ENCODE measurements at places on chromosomes 1 and 21. TPM values are rescaled to one million over a fixed set of nuclear protein-coding genes. Genes with fewer than 3 reads are reported as not detected.

The SMIM34 gene
- total RNA-seq, result not detected

The CCDC24 gene
- total RNA-seq, result 5.3 TPM

The C1orf105 gene
- total RNA-seq, result not detected

The B3GALT5 gene
- not detected for total RNA-seq

The BMP8A gene
- total RNA-seq, result 0.29 TPM

The RAB3B gene
- total RNA-seq, result not detected

The RNU1-3 gene
- total RNA-seq, result 6,622 TPM

The GREM2 gene
- 0.64 TPM for total RNA-seq

The CR2 gene
- total RNA-seq, result 0.12 TPM

The GBP2 gene
- total RNA-seq, result 40.8 TPM

GRCh38 chr1:100613817-100614559 lies 76.0 kb downstream of the GPR88 start:
- no peak for DNase-seq

DNA sequence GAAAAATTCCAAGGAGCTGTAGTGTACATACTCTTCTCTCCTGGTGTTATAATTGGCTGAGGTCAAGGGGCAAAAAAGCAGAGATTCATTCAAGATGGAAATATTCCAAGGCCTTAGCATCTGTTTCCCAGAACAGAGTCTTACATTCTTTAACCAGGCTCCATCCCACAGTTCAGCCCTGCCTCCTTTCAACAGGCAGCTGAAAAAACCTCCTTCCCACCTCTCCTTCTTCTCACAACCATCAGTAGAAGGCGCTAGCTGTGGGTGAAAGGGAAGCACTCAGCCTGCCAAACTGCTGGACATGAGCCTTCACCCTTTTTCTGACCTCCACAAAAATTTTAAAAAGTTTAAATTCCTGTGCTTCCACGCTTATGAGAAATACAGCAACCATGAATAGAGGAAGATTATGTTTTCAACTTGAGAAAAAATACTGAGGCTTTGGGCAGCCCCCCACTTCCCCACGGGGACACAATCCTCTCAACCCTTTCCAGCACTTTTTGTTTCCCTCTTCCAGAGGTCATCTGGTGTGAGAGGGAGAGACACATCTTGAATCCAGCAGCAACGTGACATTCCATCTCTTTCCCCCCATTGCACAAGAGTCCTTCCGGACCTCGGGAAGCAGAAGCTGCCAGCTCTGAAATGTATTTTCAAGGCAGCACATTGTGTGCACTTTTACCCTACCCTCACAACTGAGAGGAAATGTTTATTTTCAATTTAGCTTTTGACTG lies 43.2 kb upstream of the FMO2 start:
- DNase-seq, result no peak

DNA sequence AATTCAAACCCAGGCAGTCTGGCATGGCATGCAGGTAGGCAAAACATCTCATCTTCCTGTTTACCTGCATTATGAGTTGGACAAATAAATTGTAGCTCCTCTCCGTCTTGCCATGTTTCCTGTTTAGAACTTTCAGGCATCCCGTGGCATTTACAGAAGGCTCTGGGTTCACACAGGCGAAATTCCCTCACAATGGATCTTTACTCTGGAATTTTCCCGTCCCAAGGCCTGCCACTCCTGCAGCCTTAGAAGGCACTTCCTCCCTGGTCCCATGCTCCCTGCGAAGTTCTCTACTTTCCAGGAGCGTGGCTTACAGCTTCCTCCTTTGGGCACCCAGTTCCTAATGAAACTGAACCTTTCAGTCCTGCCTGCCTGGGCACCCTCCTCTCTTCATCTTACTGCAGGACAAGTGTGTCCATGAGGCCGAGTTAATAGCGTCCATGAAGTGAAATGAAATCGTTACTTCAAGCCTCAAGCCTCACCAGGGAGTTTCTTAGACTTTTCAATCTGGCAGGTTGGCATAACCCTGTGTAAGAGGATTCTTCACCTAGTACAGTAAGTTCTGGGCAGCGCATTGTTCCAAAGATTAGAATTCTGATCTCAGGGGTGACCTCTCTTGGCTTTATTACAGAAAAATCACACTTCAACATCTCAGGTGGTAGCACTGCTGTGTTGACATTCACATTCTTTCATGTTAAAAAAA lies 36.8 kb upstream of the AHCYL1 start:
- no peak for DNase-seq

DNA sequence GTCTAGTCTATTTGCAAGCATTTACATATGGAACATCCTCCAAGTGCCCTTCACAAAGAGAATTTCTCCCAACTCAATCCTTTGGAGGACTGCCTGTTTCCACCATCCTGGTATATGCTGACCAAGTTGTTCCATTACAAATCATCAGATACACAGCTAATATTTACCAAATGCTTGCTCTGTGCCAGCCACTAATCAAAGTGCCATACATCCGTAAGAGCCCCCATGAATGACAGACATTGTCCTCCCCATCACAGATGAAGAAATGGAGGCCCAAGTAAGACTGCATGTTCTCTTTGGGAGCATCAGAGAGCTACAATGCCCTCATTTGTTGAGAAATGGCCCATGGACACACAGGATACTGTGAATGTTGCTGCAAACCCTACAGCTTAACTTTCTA lies 130.0 kb upstream of the BACE2 start:
- DNase-seq, result no peak

- peak; percentile 18 for DNase-seq
Observed at GRCh38 chr1:15231714-15232201, 15.3 kb upstream of the FHAD1 start.

GRCh38 chr1:89635825-89636815 lies 3.2 kb downstream of the LRRC8C start:
- DNase-seq, result no peak

GRCh38 chr1:197967066-197967465 lies 49.9 kb downstream of the LHX9 start:
- no peak for DNase-seq

GRCh38 chr21:29372063-29372802 lies 73.5 kb downstream of the BACH1 start:
- no peak for DNase-seq

DNA sequence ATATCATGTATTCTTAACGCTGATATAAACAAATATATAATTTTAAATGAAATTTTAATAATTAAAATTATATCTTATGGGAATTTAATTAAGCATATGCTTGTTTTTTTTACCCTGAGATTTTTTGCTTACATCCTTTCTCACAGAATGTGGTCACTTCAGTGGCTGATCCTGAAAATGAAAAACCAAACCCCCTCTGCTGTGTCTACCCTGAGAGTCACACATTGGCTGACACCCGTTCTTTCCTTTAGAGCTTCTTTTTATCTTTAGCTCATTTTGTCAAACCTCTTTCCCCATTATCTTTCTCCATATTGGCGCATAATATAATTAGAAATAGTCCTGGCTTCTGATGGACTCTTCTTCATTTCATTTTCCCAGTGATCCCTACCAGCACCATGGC lies 10.8 kb upstream of the CACYBP start:
- no peak for DNase-seq

- DNase-seq, result no peak
Observed at GRCh38 chr1:23278717-23279116, 61.4 kb upstream of the HTR1D start.

DNA sequence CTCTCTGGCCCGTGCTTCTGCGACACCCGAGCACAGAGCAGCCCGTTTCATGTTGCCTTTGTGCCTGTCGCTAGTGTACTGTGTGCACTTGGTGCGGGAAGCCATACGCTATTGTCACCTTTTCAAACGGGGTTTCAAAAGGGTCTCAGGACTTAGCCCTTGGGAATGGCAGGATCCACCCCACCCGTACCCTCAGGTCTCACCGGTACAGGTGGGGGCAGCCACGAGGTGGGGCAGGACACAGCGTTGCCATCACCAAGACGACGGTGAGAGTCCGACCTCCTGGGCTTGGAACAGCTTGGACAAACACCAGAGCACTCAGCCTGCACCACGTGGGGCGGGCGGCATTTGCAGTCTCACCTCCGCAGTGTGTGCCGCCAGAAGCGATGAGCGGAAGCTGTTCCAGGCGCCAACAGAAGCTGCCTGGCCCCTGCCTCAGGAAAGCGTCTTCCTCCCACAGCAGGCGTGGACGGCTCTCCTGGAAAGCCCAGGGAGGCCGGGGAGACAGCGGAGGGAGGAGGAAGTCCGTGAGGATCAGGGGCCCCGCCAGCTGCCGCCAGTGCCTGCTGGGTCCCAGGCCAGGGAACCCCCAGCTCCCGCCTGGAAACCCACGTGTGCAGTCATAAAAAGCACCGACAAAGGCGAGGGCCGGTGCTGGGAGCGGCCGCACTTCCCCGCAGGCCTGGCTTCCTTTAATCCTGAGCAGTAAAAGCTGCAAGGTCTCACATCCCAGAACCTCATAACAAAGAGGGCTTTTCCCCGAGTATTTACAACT lies 131.3 kb upstream of the ARHGEF16 start:
- peak; percentile 89 for DNase-seq

DNA sequence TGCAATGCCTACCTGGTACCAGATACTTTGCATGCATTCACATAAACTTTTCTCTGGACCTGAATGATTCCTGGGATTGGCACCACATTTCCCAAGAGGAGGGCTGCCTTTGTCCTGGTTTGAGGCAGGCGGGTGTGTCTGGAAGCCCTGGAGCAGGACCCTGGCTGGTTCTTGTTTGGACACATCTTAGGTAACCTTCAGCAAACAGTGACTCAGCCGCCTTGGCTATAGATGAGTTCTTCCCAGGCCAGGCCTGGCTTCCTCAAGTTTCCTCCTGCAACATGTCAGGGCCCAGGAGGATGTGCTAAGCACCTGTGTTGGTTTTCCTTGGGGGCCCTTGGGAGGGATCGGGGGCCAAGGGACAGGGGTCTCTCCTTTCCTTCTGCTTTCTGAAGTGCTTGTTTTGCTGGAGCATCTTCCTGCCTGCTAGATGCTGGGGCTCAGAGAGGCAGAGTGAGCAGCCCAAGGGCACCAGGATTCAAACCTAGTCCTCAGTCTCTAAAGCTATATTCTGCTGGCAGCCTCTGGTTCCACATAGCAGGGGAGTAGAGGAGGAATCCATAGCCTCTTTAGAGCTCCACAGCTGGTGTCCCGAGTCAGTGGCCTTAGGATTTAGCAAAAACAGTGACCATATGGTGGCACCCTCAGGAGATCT lies 38.2 kb downstream of the PAX7 start:
- DNase-seq, result no peak

GRCh38 chr1:91948501-91949355 lies 473 bp upstream of the BRDT start:
- peak; percentile 66 for DNase-seq

GRCh38 chr1:82266351-82266750 lies 465.6 kb downstream of the ADGRL2 start:
- DNase-seq, result no peak

DNA sequence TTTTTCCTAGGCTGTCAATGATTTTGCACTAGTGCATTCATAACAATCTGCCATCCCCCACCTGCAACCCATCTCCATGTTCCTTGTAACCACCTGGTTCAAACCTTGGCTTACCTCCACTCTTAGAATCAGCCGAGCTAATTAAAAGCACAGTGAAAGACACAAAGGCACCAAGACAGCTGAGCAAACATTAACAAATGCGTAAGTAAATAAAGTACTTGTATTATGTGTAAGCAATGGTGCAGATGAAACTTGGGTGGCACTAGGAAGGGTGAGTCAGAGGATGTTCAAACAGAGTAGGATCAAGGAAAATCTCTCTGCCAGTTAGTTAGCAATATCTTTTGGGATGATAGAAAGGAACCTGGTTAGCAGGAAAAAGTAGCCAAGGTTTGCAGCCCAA lies 5.1 kb upstream of the FOXJ3 start:
- DNase-seq, result no peak

DNA sequence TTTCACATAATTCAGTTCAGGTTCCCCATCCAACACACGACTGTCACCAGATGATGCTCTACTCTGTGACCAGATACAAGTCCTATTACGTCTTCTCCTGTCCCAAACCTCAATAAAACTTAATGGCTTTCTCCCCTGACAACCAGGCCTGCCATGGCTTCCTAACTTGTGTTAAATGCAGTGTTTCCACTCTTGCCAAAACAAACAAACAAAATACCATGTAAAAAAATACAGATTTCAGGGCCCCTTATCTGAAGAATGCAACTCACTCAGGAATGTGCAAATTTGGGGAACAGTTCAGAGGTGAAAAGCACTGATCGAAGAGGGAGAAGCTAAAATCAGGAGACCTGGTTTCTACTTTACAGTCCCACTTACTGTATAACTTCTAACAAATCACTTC lies 863 bp upstream of the NUF2 start:
- DNase-seq, result no peak

GRCh38 chr1:24900985-24901781 lies 28.9 kb downstream of the RUNX3 start:
- DNase-seq, result no peak

DNA sequence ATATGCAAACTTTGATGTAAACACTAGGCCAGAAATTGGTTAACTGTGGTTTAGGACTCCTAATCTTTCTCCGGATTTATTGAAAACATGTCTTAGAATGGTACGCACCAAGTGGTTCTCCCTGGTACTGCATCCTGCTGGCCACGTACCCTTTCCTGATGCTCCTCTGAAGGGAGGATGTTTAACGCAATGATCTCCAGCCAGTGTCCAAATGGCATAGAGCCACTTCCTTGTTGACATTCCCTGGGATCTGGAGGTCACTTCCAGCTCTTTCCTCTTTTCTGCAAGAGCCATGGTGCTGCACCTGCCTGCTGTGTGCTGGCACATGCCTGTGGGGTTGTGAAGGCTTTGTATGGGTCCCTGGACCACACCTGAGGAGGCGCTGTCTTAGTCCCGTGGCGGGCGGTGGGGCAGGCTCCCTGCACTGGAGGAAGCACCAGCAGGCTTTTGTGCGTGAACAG lies 53.9 kb downstream of the GALNT2 start:
- DNase-seq, result no peak

DNA sequence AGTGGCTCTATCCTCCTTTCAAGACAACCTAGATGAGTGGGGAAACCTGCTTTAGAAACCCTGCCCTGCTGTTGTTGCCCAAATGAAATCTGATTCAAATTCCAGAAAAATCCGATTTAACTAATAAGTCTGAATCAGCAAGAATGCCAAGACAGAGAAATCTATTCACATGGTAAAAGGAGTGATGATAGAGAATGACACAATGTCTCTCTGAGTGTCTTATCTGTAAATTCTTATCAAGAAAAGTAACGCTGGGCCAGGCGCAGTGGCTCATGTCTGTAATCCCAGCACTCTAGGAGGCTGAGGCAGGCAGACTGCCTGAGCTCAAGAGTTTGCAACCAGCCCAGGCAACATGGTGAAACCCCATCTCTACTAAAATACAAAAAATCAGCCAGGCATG lies 13.7 kb upstream of the GUCA2A start:
- DNase-seq, result peak; percentile 48

GRCh38 chr1:80910426-80910825 lies 890.3 kb upstream of the ADGRL2 start:
- DNase-seq, result no peak

- peak; percentile 80 for DNase-seq
Observed at GRCh38 chr21:35508139-35508888, 459.2 kb upstream of the RUNX1 start.

DNA sequence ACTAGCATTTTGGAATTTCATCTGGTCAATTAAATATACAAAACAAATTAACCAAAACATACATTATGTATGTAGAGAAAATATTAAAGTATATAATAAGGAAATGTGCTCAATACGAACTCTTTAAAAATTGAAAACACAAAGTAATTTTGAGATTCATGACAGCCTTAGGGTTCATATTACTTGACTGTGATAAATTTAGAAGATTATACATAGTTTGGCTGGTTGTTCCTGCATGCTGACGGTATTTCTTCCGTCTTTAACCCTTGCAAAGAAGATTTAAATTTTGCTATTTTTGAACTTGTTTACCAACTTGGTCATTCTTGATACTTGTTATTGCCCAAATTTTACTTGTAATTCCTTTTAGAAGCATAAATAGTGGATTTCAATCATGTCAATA lies 298.2 kb downstream of the NFIA start:
- no peak for DNase-seq

All from upper lobe of right lung (tissue), 1 donor.